Cerebellar nuclear complex (tissue), 1 donor: ENCODE measurements at places on chromosomes 7 and 10.
A peak's percentile ranks its signal among the peaks of the same experiment; 100 is the strongest.

- DNase-seq: no peak
These were observed 348.9 kb downstream of the ARL4A start for GRCh38 chr7:13036256-13036780.

GRCh38 chr10:100204370-100204769 lies 18.5 kb upstream of the ERLIN1 start:
- no peak for DNase-seq

- DNase-seq: no peak
These were observed 4.1 kb downstream of the LAMB1 start for GRCh38 chr7:107998660-107999480.

- DNase-seq: no peak
These were observed 62.0 kb downstream of the GNAT3 start for GRCh38 chr7:80449836-80450235.

GRCh38 chr10:70596110-70596798 lies 6.3 kb downstream of the PRF1 start:
- DNase-seq: no peak

DNA sequence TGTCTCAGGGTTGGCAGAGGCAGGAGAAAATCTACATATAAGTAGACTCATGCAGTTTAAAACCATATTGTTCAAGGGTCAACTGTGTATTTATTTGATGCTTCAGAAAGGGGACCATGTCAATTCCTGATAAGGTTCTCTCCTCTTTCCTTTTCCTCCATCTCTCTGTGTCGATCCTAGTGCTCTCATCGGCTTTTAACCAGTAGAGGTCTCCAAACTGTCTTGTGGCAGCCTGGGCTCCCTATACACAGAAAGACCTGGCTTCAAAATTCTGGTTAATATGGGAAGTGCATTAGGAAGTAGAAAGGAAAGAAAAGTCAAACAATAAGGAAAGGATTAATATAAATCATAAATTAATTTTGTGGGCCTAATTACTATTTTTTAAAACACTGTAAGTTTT lies 304.4 kb upstream of the C7orf33 start:
- DNase-seq: no peak

- DNase-seq: no peak
These were observed 1292.2 kb downstream of the REEP3 start for GRCh38 chr10:64813391-64813790.

- DNase-seq: peak; percentile 14
These were observed 167.3 kb upstream of the KLF14 start for GRCh38 chr7:130901209-130901783.

GRCh38 chr7:92830532-92831110 lies 5.8 kb downstream of the CDK6 start:
- DNase-seq: no peak

DNA sequence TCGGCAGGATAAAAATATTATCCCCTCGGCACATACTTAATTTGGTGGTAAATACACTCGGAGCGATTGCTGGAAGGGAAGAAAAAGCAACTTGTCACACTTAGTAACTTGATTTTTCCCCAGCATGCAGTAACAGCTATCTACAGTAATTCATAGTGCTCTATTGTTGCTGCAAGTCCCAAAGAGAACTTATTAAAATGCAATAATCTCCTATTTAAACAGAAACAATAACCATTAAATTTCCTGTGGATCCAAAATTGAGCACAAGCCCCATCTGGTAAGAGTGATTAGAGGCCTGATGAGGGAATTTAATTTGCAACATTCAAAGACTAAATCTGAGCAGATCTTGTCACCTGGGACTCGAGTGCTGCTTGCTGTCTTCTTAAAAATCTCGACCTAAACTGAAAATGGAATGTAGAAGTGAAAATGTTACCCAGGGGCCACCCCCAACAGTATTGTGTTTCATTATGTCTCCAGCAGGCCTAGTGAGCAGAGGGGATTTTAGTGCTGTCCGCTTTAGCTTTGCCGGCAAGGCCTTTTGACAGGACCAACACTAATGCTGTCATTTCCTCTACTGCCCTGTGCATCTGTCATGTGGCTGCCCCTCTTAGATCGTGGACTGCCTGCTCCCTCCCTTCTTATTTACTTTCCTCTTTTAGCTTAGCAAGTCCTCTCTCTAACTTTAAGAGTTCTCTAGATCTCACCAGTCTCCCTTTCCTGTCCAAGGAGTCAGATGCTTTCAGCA lies 639.7 kb downstream of the AUTS2 start:
- DNase-seq: no peak

DNA sequence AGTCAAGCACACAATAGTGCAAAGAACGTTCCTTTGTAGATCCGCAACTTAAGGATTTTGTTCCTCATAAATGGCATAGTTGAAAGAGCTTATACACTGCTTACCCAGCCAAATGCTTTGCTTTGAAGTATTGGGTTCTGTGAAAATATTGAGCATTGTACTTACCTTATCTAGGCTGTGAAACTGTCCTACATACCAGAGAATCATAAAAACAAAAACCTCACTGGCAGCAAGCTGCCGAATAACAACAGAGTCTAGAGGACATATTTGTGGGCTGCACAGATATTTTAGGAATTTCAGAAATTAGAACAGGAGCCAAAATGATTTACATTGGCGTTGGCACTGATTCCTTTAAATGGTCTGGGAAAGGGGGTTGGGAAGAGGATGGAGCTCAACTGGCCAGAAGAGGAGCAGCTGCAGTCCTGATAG lies 174.8 kb downstream of the RTKN2 start:
- DNase-seq: no peak

GRCh38 chr10:64346389-64346788 lies 825.2 kb downstream of the REEP3 start:
- no peak for DNase-seq

DNA sequence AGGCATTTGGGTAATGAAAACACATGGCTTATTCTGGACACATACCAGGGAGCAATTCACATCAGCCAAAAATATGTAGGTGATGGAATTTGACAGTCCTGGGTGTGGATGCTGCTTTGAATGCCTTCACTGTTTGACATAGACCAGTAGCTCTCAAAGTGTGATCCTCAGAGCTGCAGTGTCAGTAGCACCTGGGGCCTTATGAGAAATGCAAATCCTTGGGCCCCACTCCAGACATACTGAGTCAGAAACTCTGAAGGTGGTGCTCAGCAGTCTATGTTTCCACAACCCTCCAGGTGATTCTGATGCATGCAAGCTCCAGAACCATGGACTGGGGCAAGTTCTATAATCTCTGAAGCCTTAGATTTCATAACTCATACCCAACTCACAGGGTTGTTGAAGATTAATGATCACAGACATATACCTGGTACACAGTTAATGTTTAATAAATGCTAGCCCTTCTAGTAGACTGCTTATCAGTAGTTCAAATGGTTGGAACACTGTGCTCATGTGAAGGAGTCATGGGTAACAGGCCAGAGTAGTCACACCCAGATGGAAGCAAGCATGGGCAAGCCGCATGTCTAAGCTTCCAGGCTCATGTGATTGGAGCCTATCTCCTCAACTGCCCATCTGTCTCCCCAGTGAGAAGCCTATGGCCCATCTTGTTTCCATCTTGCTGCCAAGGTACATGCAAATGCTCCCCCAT lies 715.7 kb downstream of the GRID1 start:
- DNase-seq: no peak

DNA sequence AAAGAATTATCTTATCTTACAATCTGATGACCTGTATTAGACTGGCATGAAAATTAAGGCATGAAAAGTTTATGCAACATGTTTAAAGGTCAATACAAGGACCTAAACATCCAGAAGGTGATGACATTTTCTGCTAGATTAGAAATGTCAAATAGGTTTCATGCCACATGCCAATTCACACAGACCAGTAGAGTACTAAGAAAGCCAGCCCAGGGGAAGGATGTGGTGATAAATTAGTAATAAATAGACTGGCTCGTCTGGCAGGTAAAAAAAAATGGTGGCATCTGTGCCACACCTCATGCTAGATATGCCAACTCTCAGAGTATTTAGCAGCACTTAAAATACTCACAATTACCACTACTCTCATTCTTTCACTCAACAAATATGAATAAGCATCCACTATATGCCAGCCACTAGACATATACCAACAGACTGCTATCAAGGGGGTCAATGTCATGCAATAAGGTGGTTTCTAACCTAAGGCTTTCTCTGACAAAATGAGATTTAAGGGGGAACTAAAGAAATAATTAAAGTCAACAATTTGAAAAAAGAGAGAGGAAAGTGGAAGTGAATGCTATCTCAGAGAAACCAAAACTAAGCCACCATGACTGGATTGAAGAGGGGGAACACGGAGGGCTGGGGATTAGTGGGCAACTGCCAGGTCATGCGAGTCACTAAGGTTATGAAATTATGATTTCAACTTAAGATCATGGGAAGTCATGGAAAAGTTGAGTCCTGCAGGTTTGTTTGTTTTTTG lies 83.5 kb downstream of the SGMS1 start:
- DNase-seq: no peak

DNA sequence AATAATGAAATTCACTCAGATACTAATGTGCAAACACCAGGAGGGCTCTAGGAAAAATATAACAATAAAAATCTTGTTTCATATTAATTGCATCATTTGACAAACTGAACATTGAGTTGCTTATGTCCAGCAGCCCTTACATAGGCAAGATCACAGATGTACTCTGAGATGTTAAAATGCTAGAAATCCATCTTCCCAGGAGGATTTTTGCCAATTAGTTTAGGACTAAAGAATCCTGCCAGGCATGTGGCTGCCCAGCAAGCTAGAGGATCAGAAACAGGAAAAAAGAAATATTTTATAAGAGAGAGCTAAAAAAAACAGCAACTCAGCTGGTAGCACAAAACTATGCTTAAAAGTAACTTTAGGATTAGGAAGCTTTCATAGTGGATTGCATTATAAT lies 407.8 kb downstream of the NXPH1 start:
- no peak for DNase-seq

DNA sequence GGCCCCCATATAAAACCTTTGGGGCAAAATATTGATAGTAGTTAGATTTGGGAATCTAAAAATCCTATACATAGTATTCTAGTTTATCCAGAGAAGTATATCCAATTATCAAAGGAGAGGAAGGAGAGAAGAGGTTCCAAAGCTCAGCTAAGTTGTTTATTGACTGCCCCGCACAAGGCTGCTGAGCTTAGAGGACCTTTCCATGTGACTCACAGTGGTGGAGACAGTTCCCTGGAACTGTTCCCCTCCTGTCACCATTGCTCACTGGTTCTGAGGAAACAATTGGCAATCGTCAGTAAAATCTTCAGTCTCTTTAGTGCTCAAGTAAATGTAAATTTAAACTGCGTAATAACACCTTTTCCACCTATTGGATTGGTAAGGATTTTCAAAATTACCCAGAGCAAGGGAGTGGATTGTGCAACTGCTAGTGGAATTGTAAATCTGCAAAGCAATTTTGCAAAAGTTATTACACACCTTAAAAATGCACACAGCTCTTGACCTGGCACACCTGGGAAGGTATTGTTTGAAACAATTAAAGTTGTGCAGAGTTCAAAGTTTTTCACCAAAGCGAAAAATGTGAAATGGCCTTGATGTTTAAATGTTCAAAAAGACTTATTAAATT lies 63.1 kb downstream of the EEPD1 start:
- DNase-seq: no peak

- DNase-seq: no peak
These were observed 128.1 kb downstream of the BAMBI start for GRCh38 chr10:28805390-28805789.

- no peak for DNase-seq
These were observed 76.5 kb upstream of the FGL2 start for GRCh38 chr7:77276120-77276519.

GRCh38 chr10:21195252-21195651 lies 298.1 kb upstream of the NEBL start:
- DNase-seq: no peak

GRCh38 chr7:32074787-32075585 lies 4.8 kb upstream of the PDE1C start:
- DNase-seq: no peak

DNA sequence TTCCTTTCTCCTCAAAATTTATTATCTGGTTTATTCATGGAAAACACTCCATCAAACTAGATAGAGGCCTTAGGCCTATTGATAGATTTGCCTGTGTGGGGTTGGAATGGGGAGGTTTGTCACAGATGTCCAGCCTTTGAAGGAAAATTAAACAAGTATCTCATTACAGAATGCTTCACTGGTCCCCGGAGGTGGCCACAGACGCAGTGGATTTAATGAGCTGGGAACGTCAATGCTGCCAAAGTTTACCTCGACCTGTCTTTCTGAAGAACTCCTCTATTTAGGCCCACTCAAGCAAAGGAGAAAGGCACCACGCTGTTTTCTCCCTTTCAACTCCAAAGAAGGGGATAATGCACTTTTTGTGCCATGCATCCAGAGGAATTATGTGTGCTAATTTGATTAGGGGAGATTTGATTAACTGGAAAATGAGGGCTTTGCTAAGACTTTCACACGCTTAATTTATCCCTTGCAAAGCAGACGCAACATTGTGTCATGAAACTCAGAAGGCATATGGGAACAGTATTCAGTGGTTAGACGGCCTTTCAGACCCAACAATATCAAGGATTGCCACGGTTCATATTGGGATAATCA lies 558.8 kb upstream of the GALNT17 start:
- no peak for DNase-seq

DNA sequence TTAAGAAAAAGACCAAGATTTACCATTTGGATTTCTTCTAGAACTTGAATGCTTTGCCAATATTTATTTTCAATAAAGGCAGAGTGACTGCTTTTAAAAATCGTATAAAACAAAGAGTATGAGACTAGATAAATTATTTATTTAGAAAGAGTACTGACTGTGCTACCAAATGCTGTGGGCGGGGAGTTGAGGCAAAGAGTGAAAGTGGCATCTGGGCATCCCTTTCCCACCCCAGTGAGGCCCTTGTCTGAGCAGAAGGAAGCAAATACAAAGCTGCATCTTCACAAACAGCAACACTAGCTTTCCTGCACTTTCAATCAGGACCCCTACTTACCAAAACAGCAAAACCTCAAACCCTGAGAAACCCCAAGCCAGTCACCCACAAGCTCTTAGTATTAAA lies 34.9 kb downstream of the ITGB1 start:
- no peak for DNase-seq

- no peak for DNase-seq
These were observed 97.7 kb downstream of the WDFY4 start for GRCh38 chr10:48782386-48782785.

DNA sequence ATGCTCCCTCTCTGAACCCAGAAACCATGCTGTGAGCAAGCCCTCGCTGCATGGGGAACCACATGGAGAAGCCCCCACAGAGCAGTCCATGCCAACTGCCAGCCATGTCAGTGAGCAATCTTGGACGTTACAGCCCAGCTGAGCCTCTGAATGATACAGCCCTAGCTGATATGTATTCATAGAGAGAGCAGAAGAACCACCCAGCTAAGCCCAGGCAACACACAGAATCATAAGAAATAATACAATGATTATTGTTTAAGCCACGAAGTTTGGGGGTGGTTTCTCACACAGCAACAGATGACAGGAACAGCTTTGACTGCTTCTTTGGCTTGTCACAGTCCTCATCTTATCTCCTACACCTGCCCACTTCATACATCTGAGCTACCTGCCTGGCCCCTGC lies 32.5 kb upstream of the CARD11 start:
- no peak for DNase-seq

DNA sequence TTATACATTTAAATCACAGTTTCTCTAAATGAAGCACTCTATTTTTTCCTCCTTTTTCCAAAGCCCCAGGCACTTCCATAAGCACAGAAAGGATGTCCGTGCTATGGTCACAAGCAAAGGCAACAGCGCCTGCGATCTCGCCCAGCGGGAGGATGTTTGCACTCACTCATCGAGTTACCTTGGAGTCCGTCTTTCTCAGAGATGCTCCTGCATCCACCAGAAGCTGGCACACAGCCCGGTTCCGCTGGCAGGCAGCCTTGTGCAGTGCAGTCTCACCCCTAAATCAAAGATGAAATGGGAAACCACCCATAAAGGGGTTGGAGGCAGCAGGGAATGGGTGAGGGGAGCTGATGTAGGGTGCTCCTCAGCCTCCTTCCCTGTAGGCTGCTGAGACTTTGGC lies 51.9 kb upstream of the PTN start:
- DNase-seq: no peak
